Activated T-helper 9 cell treated with anti-CD3 and anti-CD28 coated beads, Interleukin-2, amount 50 U/mL, for 16 hours (primary cell): ENCODE measurements at places on chromosomes 6 and 20.

- no peak for DNase-seq
These were observed 12.3 kb downstream of the HMGN4 start for GRCh38 chr6:26550250-26550993.

GRCh38 chr20:1282966-1283365, 16.9 kb downstream of the SNPH start:
- no peak for DNase-seq

- DNase-seq = no peak
These were observed 4.7 kb downstream of the SIRPB2 start for GRCh38 chr20:1486566-1486965.

- DNase-seq = no peak
These were observed 191.1 kb downstream of the SLC24A3 start for GRCh38 chr20:19403549-19403948.

- DNase-seq = no peak
These were observed 39.8 kb downstream of the GMPR start for GRCh38 chr6:16278048-16278724.

- DNase-seq = peak; percentile 73
These were observed 49.4 kb upstream of the PTPN1 start for GRCh38 chr20:50460608-50461267.

DNA sequence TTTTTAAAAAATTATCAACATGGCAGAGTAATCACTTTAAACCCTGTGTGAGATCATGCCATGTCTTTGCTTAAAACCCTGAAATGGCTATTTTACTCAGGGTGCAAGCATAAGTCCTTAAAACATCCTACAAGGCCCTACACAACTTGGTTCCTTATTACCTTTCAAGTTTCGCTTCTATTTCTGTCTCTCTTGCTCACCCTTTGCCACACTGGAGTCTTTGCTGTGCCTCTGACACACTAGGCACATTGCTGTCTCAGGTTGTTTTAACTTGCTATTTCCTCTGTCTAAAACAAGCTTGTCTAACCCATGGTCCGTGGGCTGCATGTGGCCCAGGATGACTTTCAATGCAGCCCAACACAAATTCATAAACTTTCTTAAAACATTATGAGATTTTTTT, 55.6 kb downstream of the KIAA0408 start:
- no peak for DNase-seq

DNA sequence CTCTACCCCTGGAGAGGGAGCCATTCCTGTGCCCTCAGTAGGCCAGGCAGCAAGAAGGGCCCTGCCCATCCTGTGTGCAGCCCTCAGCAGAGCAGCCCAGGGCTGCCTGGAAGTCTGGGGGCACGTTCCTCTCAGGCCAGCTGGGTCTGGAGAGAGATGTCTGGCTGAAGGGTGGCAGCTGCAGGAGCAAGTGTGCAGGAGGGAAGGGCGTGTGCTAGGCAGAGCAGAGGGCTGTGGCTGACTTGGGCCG, 62.7 kb downstream of the NOL4L start:
- DNase-seq = no peak

DNA sequence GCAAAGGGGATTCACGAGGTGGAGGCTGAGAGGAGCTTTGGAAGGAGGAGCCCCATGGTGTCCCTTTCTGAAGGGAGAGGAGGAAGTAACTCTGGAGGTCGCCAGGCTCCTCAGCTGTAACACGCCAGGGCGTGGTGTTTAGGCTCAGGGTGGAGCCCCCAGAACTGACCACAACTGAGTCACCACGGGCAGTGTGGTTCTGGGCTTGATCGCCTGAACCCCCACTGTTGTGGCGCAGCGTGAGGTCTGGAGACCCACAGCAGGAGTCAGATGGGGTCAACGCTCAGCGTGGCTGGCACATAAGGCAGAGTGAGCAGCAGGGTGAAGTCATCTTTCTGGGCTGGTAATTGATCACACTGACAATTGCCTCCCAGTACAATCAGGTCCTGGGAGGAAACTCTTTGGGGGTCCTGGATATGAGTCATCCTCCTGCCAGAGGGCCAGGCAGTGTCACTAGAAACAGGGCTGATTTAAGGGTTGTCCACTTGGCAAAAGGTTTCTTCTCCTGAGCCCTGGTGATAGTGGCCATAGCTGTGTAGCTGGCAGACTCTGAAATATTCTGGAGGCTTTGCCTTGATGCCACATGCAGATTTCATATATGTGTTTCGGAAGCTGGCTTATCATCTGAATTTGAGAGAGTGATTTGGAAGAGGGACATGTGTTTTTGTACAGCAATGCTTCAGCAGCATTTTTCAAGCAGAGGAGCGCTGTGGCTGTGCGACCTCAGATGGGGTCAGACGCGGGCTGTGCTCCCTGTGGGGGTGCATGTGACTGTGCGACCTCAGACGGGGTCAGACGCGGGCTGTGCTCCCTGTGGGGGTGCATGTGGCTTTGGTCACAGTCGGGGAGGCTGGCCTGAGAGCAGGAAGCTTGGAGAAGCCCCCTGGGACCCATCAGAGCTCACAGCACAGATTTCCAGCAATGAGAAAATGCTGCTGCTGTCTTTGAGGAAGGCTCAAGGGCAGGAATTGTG, 50.0 kb downstream of the SYNJ2 start:
- no peak for DNase-seq

- DNase-seq = no peak
These were observed 37.6 kb upstream of the PLCB1 start for GRCh38 chr20:8094415-8094818.

GRCh38 chr6:168785720-168786511, 344.9 kb downstream of the SMOC2 start:
- DNase-seq = no peak

GRCh38 chr6:167845856-167846255, 19.1 kb downstream of the AFDN start:
- DNase-seq = no peak

DNA sequence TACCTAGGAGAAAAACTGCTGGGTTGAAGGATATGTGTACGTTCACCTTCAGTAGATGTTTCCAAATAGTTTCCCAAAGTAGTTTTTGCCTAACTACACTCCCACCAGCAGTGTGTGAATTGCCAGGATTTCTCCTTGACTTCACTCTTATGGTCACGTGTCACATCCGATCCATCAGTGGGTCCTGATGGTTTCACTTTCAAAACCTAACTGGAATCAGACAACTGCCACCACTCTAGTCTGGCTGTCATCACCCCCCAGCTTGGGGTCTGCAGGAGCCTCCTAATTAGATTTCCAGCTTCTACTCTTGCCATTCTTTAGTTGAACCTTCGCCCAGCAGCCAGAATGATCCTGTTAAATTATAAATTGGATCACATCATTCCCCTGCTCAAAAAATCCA, 8.5 kb upstream of the SLC12A5 start:
- DNase-seq = no peak

DNA sequence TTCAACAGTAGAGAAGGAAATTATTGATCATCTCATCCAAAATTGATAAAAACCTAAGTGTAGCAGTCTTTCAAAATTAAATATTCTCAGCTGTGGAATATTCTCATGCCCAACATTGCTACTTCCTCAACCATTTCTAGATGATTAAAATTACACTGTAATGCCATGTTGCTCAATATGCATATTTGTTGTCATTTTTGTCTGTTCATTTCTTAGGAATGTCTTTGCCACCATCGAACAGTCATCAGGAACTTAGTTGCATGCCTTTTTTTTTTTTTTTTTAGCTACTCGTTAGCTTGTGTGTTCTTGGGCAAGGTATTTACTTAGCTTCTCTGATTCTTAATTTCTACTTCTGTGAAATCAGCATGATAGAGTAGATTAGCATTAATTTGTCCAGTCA, 188.6 kb downstream of the DTNBP1 start:
- no peak for DNase-seq

- no peak for DNase-seq
These were observed 143.6 kb upstream of the GJE1 start for GRCh38 chr6:141988954-141989705.
